ENCODE measurements at places on chromosomes 5 and 9.

DNA sequence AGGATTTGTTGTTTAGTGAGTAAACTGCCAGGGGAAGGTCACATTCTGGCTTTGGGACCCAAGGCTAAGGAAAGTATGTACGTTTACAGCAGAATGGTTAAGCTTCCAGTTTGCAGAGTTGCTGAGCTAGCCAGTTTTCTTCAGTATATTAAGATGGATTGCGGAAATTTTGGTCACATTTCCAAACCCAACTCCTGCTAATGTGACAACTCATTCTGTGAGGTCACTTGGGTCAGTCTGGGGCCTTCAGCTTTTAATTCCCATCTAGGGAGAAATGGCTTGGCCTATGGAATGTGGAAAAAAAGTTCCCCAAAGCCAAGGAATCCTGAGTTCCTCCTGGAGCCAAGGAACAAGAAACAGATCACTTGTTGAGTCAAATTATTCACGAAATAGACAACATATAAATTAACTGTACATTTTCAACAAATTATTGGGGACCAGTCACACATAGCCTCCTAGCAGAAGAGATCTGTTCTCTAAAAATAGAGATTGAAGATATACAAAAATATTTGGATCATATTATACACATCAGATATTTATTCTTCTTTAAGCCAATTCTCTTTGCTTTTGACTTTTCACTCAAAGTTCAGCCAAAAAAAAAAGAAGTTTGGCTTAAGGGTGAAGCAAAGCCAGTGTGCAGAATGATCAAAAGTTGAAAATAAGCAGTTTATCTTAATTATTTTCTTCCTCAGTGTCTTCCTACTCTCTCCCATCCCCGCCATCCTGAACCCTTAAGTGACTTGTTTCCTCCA lies 8.8 kb downstream of the KCNV2 start:
- H3K27ac ChIP-seq = no peak overlapping the region
- DNase-seq = no peak
- no peaks in the 10 kb centered on the region for H3K36me3 ChIP-seq
- no peaks in the 10 kb centered on the region for H3K4me1 ChIP-seq
- H3K4me3 ChIP-seq = no peak overlapping the region

DNA sequence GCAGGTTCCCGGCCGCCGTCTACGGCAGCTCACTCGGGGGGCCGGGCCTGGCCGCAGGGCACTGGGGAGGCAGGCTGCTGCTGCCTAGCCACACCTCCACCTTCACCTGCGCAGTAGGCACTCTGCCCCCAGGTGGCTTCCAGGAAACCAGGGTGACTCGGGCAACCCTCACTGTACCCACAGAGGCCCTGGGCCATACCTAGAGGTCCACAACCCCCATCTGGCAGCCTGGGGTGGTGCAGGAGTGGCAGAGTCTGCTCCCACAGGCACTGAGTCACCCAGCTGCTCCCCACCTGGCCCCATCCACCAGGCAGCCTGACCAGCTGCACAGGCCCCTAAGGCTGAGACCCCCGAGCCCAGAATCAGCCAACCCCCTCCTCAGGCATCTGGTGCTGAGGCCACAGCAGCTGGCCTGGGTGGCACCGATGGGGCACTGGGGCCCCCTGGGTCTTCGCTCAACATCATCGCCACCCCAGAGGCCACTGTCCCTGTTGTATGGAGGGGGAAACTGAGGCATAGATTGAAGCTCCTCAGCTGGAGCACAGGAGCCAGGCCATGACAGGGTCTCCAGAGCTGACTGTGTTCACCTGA lies 70.2 kb downstream of the KCNT1 start:
- no peaks in the 10 kb centered on the region for H3K4me1 ChIP-seq
- DNase-seq = no peak
- H3K36me3 ChIP-seq = no peaks in the 10 kb centered on the region
- no peaks in the 10 kb centered on the region for H3K27me3 ChIP-seq

DNA sequence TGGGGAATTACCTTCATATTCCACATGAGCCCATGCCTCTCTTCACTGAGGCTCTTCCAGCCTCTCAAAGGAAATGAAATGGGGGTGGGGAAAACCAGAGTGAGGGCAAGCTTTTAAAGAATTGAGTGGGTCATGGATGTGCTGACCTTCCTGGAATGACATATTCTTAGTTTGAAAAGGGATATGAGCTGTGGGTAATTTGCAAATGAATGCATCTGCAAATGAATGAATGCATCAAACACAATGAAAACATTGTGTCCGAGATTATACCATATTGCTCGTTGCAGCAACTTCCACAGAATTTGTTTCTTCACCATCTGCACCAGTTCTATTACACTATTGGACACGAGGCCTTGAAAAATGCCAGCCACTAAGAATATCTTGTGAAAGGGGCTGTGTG lies 198.6 kb upstream of the CDH6 start:
- H3K4me1 ChIP-seq = peaks cover 3% of the 10 kb centered on the region
- no peak overlapping the region for H3K4me3 ChIP-seq
- H3K36me3 ChIP-seq = no peaks in the 10 kb centered on the region
- H3K27ac ChIP-seq = no peak overlapping the region

DNA sequence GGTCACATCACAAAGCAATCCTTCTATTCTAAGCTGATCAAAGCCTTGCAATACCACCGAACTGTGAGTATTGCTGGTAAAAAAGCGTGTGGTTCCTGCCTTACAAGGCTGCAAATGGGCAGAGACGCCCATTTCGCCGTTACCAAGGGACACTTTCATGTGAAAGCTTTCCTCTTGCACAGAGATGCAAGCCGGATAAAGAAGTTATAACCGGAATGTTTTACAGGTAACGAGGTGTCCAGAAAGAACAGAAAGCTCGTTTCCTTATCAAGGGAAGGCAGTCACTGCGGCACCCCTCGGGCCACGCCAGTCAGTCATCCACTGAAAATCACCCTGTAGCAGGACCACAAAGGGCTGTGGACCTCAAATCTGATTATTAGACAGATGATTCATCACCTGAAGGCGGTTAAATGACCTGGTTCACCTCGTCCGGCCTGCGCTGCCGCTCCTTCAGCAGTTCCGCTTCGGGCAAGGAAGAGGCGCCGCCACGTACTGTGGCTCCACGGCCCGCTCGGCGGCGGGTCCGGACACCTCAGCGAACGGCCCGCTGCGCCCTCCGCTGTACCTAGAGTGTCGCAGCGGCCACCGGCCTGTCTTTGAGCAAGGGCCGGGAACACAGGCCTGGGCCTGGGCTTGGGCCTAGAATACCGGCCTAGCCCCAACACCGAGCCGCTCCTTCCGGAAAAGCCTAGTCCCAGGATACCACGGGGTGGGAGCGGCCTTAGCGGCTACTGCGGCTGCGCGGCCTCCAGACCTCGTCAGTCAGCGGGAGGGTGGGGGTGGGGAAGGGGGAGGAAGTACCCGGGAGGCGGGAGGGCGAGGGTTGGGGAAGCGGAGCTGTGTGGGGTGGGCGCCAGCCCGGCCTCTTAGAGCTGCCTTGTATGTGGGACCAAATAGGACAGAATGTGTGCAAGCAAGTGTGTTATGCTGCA lies at the start of gene KLHL9:
Gene KLHL9 (minus strand): TSS at position 704 of the 932 bp plus-strand sequence. CDS start 545 bp downstream, at position 159.
- peak; percentile 91 for DNase-seq
- H3K4me1 ChIP-seq = peaks cover 4% of the 10 kb centered on the region
- H3K27me3 ChIP-seq = no peaks in the 10 kb centered on the region
- peak within 1 kb of the TSS; percentile 88 for H3K4me3 ChIP-seq
- no peak within 1 kb of the TSS for H3K27ac ChIP-seq

DNA sequence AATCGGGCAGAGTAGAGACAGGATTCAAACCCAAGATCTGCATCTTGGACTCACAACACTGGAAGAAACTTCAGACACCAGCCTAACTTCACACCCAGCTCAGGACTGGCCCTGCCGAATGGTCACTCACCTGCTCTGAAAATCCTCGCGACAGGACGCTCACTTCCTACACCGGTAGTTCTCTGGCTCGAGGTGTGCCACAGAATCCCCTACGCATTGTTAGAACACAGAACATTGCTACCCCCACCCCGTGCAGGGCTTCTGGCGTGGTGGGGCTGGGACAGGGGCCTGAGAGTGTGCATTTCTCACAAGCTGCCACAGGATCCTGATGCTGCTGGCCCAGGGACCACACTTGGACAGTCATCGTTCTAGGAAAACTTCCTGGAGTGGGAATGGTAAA lies 12.1 kb downstream of the KCNMB1 start:
- H3K27ac ChIP-seq = no peak overlapping the region
- no peaks in the 10 kb centered on the region for H3K4me1 ChIP-seq
- no peaks in the 10 kb centered on the region for H3K27me3 ChIP-seq
- no peaks in the 10 kb centered on the region for H3K36me3 ChIP-seq

- H3K36me3 ChIP-seq = no peaks in the 10 kb centered on the region
- H3K4me1 ChIP-seq = peaks cover 2% of the 10 kb centered on the region
- no peaks in the 10 kb centered on the region for H3K27me3 ChIP-seq
Observed at GRCh38 chr5:76114179-76114851, 31.1 kb downstream of the SV2C start.

DNA sequence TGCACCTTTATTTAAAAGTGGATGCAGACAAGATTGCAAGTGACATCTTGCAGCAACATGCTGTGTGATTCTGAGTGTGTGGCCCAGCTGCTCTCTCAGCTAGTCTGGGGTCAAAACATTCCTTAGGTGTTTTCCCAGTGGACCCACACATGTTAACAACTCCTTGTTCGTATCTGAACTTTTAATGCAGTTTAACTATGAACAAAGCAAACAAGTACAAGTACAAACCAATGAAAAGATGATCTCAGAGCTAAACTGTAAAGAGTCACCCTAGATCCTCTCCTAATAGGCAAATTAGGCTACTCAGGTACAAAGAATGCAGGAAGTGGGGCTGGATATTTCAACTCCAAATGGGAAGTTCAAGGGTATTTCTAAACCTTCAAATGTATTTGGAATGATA lies 108.4 kb downstream of the ENTREP1 start:
- H3K27ac ChIP-seq = no peak overlapping the region
- no peaks in the 10 kb centered on the region for H3K36me3 ChIP-seq
- H3K4me3 ChIP-seq = no peak overlapping the region
- H3K4me1 ChIP-seq = no peaks in the 10 kb centered on the region

DNA sequence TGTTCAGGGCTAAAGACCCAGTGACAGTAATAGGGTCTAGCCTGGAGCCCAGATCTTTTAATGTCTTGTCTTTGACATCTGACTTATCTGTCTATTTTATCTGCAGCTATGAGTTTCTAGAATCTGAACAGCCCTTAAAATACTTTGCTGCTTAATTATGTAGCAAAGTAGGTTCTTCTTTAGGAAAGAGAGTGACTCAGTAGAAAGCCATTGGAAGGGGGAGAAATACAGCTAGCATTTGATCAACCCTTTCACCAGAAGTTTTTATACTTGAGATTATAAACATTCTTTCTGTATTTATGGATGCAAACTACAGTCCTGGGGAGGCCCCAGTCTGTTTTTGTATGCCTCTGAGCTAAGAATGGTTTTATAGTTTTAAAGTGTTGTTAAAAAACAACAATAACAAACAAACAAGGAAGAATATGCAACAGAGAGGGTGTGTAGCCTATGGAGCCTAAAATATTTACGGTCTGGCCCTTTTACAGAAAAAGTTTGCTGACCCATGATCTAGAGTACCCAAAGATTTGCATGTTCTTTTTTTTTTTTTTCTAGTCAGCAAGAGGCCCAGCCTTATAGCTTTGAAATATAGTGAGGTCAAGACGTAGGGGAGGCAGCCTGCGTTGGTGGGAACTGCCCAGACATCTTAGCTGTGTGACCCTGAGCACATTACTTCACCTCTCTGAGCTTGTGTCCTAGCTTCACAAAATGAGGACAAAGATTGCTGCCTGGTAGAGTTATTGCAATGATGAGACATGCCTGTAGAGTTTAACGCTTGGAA lies 9.7 kb downstream of the GSN start:
- peaks cover 33% of the 10 kb centered on the region for H3K27me3 ChIP-seq
- H3K4me1 ChIP-seq = peaks cover 3% of the 10 kb centered on the region
- DNase-seq = no peak
- H3K27ac ChIP-seq = no peak overlapping the region
- H3K36me3 ChIP-seq = peaks cover 3% of the 10 kb centered on the region

Measured in H9 (cell line).